ENCODE measurements at places on chromosomes 6 and 20.
A peak's percentile ranks its signal among the peaks of the same experiment; 100 is the strongest.

DNA sequence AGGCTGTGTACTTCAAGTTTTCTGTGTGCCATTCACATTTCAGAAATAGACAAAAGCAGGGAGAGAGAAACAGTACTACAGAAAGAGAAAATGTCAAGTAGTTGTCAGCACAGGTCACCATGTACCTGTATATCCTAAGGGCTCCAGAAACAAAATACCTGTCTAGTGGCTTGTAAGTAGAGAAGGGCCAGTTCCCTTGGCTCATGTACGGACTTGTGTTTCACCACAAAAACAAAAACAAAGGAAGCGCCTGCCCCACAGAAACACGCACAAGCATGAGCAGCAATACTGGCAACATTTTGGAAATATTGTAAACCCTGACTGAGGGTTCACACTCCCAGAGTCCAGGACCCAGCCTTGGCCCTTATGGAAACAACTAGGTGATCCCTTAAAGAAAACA is 44.3 kb downstream of the CNKSR3 start:
- no peak for DNase-seq

DNA sequence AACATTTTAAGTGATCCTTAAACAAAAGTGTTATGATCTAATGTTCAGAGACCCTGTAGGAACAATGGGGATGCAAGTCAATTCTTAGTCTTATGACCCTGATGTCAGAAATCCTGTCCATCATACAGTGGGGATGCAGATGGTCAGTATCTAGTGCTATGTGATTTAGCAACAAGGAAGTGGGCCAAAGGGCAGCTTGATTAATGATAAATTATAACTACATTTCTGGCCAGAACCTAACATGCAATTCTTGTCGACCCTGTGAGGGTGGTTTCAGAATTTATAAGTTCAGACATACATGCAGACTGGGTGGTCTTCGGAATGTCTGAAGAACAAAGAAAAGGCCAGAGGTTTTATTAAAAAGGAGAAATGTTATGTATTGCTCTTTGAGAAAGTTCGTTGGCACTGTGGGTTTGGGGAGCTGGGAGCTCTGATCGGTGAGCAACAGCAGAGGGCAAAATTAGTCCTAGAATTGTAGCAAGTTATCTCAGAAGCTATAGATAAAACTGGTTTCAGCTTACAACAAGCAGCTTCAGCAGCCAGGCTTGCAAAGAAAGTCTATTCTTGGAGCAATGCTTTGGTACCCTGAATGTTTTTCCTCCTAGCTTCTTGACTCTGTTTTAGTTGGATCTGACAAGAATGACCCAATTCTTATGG is 50.8 kb downstream of the RPF2 start:
- DNase-seq, result no peak

DNA sequence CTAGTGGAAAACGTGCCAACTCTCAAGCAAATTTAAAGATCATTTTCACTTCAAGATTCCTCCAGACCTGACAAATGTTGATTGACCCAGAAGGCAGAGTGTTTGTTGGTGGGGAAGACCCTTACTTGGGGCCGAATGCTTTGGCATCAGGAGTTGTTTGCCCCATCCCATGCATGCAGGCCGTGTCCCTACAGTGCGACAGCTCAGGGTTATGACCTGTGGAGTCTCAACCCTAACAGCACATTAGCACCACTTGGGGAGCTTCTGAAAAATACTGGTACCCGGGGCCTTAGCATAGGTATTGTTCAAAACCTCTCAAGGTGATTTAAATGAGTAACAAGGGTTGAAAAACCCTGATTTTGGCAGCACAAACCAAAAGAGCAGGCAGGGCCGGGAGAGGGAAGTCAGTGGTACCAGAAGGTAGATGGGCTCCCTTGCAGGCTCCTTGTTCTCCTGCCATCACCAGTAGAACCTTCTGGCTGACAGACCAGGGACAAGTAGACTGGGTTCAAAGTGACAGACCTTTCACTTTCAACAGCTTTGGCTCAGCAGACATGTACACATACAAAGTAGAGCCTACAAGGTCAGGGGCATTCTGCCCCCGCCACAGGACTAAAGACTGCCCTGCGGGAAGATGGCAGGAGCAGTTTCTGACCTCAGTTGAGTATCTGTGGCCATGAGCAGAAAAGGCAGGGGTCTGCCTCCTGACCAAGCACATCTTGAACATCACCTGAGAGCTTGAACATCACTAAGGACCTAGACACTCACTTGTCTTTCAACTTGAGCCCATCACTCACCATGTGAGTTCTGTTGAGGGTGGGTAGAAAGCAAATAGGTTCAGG is 39.6 kb downstream of the PLCG1 start:
- DNase-seq, result no peak

DNA sequence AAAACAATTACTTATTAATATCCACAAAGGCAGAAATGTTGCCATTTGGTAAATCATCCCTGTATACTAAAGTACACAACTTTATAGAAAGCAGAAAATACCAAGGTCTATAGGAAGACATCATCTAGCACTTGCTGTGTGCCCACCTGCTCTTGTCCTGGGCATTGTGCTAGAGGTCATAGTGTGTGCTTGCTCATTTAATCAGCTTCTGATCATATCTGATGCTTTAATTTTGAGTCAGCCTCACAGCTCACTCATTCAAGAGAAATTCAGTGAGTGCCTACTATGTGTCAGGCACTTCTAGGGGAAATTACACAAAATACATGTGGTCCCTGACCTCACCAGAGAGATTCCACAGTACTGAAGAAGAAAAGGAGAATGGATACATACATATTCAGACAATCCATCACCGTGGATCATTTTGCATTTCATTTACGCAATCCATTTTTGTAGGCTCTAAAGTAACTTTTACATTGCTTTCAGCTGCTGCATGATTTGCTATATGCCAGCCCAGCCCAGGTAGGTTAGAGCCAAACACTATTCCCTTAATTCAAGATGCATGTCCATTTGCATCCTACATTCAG is 167.9 kb upstream of the MCHR2 start:
- DNase-seq, result no peak

GRCh38 chr20:19973961-19974629 is 43.1 kb upstream of the NAA20 start:
- DNase-seq, result no peak

DNA sequence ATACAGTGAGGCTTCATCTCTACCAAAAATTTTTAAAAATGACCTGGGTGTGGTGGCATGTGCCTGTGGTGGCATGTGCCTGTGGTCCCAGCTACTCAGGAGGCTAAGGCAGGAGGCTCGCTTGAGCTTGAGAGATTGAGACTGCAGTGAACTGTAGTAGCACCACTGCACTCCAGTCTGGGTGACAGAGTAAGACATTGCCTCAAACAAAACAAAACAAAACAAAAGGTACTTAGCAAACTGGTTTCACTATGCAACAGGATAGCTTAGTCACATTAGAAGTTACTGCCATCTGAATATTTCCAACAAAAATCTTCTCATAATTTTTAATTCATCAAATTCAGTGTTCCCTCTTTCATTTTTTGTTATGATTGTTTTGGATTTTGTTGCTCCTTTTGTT is 137.9 kb downstream of the QRSL1 start:
- DNase-seq, result no peak

DNA sequence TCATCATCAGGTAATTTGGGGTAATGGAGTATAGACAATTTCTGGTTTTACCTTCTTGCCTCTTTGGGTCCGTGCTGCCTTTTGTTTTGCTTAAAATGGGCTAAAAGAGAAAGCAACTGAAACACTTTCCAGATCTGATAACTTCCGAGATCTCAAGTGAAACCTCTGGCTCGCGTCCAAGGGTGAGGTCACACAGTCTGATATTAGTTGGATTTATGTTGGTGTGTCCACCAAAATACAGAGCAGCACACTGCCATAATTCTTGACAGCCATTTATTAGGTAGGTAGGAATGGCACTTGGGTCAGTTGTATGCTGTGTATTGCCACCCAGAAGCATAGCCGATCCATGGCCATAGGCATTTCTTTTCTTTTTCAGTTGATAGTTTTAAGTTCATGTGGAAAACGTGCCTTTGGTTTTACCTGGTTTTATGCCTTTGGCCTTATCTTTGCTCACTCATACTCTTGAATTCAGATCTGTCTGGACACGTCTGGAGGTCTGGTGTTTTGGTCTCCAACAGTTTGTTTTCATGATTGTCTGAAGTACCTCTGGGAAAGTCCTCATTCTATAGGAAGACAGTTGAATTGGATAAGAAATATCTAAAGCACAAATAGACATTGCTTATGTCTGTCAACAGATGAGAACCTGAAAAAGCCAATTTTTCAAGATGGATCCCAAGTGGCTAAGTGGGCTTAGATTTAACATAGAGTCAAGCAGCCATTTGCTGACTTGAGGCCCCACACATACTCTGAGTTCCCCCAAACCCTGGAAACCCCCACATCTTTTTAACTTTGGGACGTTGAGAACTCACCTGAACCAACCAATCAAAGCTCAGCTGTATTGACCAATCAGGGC is 320.8 kb downstream of the SOX4 start:
- peak; percentile 14 for DNase-seq

- DNase-seq, result no peak
Observed at GRCh38 chr20:58081846-58082245, 146.6 kb downstream of the ANKRD60 start.

DNA sequence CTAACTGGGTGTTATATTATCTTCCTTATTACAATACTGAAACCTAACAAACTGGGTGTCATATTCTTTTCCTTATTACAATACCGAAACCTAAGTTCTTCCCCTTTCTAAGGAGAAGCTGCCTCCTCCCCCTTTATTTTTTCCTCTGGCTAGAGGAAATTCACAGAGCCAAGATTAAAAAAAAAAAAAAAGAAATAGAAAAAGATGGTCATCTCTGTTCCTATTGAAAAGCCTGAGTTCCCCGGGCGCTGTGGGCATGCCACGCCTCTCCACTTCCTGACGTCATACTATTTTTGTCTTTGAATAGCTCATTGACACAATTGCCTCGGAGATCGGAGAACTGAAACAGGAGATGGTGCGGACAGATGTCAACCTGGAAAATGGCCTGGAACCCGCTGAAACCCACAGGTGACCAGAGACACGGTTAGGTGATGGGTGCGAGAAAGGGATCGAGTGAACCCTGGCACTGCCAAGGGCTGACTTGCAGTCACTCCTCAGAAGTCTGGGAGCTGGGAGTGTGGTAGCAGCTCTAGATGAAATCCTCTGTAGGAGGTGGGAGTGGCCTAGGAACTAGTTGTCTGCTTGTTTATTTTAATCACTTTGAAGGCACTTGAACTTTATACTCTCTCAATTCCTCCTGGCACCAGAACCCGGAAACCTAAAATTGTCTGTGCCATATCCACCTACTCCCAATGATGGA is 82.2 kb upstream of the NAA20 start:
- peak; percentile 58 for DNase-seq

- no peak for DNase-seq
Observed at GRCh38 chr6:149065658-149066556, 251.6 kb upstream of the TAB2 start.

DNA sequence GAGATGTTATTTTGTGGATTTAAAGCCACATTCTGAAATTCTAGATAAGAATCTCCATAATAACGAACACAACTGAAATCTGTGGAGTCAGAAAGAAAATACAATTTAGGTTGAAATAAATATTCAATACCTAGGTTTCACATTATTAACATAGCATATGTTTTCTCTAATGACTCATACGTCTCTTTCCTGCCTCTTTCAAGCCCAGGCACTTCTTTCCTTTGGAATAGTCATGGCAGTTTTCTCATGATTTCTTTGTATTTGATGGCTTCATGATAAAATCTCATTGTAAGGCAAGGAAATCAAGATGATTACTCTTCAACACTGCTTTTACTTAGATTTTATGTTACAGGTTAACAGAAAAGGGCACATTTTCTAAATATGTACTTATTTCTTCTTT is 803.7 kb downstream of the PHF3 start:
- DNase-seq, result no peak

- DNase-seq, result no peak
Observed at GRCh38 chr6:44006123-44006871, 121.0 kb downstream of the MRPL14 start.

- no peak for DNase-seq
Observed at GRCh38 chr6:60867548-60867947, 1418.5 kb downstream of the KHDRBS2 start.

- no peak for DNase-seq
Observed at GRCh38 chr20:48217190-48217589, 431.9 kb upstream of the SULF2 start.

DNA sequence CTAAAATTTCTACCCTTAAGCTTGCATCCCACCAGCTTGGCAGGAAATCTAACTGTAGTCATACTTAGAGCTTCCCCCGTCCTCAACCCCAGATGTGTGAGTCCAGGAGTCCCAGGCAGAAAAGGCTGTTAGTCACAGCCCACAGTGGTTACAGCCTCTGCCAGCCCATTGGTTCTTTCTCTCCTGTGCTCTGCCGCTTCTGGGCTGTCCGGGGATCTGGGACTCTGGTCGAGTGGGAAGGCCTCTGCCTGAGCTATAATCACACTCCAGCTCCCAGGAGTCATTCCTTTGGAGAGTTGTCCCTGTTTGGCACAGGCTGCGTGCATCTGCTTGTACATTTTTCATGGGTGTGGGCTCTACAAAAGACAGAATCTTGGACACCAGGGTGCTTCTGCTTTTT is 45.6 kb upstream of the FYN start:
- no peak for DNase-seq

- no peak for DNase-seq
Observed at GRCh38 chr20:51490635-51491034, 51.9 kb downstream of the NFATC2 start.

- DNase-seq, result no peak
Observed at GRCh38 chr6:10733863-10734262, 11.0 kb downstream of the TMEM14C start.

- no peak for DNase-seq
Observed at GRCh38 chr6:144286503-144287393, 1.6 kb downstream of the UTRN start.

GRCh38 chr6:110875548-110876169 is 1.1 kb downstream of the AMD1 start:
- DNase-seq, result peak; percentile 27

DNA sequence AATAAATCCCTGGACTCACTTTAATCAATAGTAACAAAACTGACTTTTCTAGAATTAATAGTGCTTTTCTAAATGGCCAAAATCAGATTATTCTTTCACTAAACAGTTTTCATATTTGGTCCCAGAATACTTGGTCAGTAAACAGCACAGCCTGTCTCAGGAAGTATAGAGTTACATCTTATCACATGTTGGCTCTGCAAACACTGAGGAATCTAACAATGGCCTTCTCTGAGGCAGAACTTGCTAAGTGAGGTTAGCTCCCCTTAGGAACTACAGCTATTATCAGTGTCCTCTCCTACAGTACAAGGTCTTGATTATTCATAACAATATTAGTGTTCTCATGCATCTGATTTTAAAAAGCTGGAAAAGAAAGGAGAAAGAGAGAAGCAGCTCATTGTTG is 1622.8 kb downstream of the HACE1 start:
- DNase-seq, result no peak

Measured in NCI-H1436 (cell line).